D341Med (cell line): ENCODE measurements at places on chromosomes 7 and 10.

DNA sequence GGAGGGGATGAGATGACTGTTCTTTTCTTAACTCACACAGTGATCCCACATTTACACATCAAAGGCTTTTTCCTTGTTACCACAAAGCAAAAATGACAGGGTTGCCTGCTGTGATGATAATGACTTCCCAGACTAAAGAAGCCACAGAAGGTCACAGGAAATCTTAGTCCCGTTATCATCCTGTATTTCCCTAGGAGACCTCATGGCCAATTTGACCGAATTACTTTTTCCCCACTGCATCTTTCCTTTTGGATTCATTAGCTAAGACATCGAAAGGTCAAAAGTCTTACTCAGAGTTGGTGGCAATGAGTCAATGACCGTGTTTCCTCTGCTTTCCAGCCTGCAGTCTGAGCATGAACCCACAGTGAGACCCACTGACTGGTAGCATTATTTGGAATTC lies 130.1 kb upstream of the INHBA start:
- no peak for DNase-seq

GRCh38 chr10:76043261-76043660 lies 611.8 kb downstream of the LRMDA start:
- no peak for DNase-seq

DNA sequence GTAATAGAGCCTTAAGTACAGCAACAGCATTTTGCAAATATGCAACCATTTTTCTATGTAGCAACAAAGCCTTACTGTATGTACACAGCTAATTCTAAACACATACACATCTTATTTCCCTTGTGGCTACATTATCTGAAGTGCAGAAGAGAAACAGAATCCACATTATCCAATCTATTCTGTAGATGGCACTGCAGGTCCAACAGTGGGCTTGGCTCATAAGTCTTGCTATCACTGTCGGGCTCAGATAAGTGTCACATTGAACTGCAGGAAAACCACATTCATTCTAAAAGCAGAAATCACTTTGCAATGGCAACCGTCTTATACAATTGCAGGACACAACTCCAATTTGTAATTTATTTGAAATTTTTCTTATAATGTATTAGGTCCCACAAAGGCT lies 109.8 kb upstream of the NOBOX start:
- DNase-seq, result peak; percentile 60

GRCh38 chr10:11003679-11004078 lies 14.0 kb upstream of the CELF2 start:
- DNase-seq, result no peak

DNA sequence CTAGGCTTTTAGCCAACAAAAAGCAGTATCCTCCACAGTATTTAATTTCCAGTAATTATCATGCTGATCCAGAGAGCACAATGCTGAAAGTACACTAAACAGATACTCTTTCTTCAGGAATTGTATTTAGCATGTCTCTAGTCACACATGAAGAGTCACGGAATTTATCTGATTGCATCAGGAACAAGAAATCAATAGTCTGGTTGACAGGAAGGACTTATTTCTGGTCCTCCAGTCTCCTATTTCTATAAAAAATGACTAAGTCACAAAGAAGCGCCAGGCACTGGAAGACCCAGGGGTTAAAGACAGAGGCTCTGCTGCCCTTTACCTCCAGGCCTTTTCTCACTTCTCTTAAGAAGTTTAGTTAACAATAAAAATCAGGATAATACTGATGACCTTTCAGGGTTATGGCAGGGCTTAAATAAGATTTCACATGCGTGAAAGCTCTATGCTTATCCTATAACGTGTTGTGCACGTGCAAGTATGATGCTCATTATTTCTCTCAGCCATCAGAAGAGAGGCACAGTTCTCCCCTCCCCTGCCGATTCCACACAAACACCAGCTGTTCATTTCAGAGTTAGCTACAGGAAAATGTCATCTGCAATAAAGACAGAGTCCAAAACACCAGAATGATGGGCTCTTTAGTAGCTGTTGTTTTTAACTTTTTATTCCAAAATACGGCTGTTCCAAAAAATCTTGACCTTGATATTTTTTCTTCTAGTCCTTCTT lies 36.9 kb downstream of the SLC26A4 start:
- no peak for DNase-seq

- no peak for DNase-seq
Observed at GRCh38 chr10:119413471-119414080, 128.9 kb downstream of the RGS10 start.

GRCh38 chr10:3803295-3803926 lies 18.4 kb upstream of the KLF6 start:
- DNase-seq, result no peak

DNA sequence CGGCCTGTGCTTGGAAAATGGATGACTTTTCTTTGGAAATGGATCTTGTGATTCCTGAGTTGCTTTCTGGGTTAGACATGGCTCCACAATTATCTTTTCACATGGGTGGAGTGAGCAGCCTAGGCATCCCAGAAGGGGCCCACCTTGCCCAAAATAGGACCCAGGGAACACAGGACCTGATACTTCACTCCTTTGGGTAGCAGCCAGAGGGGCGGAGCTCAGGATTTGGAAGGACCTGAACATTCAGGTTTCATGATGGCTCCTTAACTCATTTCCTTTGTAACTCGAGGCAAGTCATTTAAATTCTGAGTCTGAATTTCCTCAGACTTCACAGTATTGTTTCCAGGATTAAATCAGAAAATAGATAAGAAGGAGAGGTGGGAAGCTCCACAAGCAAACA lies 178.3 kb upstream of the ZMIZ1 start:
- DNase-seq, result no peak

GRCh38 chr7:141512597-141512996 lies 38.6 kb upstream of the AGK start:
- DNase-seq, result no peak

GRCh38 chr7:107751113-107751512 lies 7.2 kb downstream of the CBLL1 start:
- DNase-seq, result no peak

- DNase-seq, result no peak
Observed at GRCh38 chr10:50982989-50983388, 91.3 kb upstream of the PRKG1 start.

DNA sequence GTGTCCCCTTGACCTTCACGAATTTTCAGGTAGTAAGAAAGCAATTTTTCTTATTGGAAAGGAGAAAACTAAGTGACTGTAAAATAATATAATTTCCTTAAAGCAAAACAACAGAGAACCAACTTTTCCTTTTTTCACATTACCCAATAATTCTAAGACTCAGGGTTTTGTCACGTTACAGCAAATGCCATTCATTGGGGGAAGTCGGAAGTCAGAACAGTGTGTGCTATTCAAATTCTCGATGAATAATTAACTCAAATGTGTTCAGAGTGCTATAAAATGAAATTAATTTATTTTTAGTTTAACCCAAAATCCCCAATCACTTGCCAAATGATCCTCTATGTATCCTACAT lies 40.0 kb downstream of the DIP2C start:
- no peak for DNase-seq

DNA sequence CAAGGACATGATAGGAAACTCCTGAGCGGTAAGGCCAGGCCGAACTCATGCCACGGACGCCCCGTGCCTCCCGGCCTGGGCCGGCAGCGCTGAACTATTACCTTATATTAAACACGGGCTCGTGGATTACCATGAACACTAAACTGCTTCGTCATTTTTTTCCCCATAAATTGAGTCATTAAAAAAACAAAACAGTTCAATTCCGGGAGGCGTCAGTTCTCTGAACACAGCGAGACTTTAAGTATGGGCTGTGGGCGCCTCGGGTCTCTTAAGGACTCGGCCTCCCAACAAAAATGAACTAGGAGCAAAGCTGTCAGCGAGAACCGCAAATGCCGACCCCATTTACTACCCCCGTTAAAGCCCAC lies 519 bp downstream of the PITRM1 start:
- DNase-seq, result peak; percentile 39

DNA sequence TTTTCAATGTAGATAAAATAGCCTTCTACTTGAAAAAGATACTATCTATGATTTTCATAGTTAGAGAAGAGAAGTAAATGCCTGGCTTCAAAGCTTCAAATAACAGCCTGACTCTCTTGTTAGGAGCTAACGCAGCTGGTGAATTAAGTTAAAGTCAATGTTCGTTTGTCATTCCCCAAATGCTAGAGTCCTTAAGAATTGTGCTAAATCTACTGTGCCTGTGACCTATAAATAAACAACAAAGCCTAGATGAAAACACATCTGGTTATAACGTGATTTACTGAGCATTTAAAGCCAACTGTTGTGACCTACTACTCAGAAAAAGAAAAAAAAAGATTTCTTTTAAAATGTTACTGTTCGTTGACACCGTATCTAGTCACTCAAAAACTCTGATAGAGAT lies 134.7 kb downstream of the POLR1F start:
- DNase-seq, result no peak

GRCh38 chr10:86755454-86755739 lies 1.0 kb upstream of the BMPR1A start:
- no peak for DNase-seq

DNA sequence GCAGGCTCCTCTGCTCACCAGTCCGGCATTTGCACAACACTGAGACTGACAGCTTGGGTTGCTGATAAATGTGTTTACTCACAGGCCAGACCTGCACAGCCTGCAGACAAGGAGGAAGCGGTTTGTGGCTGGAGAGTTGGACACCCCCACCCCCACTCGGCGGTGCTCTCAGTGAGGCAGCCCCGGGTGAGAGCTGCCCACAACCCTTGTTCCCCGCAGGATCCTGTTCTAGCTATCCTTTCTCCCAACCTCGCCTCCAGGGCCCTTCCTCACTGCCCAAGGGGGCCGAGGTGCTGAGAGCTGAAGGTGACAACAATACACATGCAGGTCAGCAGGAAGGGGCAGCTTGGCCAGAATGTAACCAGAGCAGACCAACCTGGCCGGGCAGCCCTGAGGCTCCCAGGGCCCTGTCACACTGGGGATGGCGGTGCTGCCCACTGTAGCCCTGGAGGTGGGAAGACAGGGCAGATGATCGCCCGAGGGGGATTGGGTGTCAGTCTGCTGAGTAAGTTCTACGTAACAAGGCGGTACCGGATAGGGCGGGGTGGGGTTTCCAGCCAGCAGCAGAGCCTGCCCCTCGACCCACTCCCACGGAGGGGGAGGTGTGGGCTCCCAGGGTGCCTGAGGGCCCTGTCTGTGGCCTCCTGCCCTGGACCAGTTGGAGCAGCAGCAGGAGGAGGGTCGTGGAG lies 2.1 kb upstream of the ADAM8 start:
- DNase-seq, result no peak

DNA sequence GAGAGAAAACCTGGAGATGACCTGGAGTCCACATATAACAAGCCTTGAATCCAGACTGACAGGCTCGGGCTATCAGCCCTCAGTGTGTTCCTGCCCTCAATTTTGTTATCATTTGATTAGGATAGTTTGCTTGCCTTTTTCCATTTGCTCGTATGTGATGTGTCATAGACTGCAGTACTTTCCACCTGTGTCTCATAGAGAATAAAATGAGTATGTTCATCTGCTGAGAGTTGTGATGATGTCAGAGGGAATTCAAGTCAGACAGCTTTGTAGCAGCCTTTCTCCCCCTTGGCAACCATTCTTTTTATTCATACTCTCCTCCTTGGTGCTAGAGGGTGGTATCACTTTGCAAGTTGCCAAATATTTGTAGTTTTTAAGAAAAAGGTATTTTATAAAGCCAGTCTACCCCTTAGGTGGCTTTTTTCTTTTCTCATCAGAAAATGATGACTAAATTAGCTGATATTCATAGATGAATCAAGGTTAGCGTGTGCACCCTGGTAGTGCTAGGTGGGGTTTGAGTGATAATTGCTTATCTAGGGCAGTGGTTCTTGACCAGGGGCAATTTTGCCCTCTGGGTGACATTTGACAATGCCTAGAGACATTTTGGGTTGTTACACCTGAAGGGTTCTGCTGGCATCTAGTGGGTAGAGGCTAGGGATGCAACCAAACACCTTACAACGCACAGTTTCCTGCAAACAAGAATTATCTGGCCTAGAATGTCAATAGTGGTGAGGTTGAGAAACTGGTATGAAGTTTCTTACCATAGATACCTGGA lies 5.4 kb downstream of the SGPL1 start:
- DNase-seq, result no peak

DNA sequence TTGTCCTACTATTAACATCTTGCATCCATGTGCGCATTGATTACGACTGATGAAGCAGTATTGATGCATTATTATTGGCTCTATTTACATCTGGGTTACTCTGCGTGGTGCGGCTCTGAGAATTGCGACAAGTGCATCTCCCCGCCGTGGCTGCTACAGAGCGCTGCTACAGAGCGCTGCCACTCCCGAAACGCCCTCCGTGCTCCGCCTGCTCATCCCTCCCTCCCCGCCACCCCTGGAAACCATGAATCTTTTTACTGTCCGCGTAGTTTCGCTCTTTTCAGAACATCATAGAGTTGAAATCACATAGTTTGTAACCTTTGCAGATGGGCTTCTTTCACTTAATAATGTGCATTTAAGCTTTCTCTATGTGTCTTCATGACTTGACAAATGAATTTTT lies 74.1 kb downstream of the ADARB2 start:
- no peak for DNase-seq

- no peak for DNase-seq
Observed at GRCh38 chr10:7513936-7514335, 103.1 kb upstream of the SFMBT2 start.

DNA sequence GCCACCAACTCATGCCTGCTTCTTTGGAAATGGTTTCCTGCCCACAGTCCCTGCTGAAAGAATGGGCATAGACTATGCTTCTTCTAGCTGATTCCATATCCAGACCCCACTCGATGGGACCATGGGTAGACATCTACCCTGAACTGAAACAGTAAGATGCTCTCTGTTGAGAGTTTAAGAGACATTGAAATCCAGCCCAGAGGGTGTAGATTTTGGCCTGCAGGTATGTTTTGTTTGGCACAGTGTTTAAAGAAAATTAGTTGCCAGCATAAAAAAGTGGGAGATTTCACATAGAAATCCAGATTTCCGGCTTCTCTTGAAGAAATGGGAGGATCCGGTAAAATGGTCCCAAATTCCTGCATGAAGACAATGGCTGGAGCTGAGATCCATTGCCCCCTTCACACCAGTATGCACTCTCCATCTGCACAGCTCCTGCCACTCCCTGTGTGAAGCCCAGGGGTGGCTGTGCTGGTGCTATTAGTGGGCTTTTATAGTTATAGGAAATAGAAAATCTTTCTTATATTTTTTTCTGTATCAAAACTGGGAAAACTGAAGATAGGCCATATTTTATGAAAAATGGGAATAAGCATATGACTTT lies 218.1 kb downstream of the PTEN start:
- DNase-seq, result no peak

DNA sequence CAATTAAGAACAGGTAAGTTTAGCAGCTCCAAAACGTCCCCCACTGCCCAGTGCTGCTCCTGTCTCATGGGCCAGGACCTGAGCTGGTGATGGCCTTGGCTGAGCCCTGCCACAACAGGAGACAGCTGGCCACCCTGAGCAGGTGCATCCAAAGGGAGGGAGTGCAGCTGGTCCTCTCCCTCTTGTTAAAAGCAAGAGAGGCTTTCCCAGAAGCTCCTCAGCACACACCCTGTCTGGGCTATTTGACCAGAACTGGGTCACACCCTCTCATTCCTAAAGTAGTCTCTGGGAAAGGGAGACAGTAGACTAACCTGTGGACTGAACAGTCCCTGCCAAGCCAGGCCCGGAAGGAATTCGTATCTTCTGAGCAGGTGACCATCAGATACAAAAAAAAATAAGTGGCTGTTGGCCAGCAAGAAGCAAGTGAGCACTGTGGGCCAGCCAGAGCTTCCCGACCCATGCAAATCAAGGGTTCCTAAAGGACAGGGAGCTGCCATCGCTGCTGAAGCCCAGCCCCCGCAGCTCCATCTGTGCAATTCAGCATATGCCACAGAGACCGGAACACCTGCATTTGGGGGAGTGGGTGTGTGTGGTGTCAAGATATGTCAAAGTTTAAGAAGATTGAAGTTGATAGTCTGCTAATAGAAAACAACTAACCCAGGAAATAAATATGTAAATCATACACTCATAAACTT lies 2.1 kb upstream of the TMEM72 start:
- DNase-seq, result no peak
